GF-D8 (cell line): ENCODE measurements at places on chromosomes 5 and 9.
A peak's percentile ranks its signal among the peaks of the same experiment; 100 is the strongest.

DNA sequence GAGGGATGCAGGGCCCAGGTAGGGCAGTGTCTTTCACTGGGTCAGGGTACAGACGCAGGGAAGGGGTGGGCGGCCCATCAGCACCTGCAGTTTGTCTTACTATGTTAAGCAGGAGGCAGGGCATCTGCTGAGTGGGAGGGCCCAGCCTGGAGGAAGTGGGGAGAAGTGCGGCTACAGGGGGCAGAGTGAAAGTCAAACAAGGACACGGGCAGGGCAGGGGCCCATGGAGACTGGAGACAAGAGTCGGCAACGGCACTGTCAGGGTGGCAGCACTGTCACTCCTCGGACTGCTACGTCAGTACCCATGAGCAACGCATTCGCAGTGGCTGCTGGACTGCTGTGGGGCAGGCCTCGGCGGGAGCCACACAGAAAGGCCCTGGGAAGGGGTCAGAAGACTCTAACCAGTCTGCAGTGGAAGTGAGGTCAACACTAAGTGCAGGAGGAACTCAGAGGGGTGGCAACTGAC lies 19.7 kb downstream of the CAMSAP1 start:
- DNase-seq = peak; percentile 69

DNA sequence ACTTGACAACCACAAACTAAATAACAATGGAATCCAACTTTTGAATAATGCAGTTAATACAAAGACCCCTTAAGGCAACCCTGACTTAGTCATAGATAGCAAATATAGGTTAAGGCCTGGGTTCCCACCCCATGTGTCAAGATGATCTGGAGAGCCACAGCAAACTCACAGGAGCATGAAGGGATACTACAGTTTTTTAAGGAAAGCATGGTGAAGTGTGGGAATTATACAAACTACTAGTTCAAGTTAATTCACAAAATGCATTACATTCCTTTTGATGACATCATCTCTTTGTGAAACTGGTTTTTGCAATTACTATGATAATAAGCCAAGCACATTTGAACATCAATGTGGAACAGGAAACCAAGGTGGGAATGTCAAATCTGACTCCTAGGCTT lies 50.6 kb downstream of the LHFPL2 start:
- DNase-seq = no peak

DNA sequence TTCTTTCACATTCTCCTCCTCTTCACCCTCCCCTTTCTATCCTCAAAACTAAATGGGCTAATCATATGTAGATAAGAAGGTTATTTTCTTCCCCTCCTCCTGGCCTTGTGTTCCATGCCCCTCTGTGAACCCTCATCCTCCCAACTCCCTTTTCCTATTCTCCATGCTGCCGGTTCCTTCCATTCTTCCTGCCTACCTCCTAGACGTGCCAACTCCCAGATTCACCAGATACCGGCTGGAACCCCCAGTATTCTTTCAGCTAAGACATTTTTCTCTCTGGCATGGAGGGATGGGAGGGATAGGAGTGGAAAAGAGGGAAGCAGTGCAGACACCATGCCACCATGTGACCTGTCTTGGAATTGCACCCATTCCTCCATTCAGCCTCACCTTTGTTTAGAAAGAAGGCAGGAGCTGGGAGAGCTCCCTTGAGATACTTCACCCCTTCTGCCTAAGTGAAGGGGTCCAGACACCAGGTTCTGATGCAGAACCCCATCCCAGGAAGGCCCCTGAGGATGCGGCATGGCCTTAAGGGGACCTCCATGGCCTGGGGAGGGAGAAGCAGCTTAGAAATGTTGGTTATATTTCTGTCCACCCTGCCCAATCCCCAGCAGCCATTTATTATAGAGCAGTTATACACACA lies 4.8 kb downstream of the DNAJB5 start:
- DNase-seq = no peak

- DNase-seq = no peak
Measured at GRCh38 chr5:66002415-66002814, 76.0 kb downstream of the ERBIN start.

DNA sequence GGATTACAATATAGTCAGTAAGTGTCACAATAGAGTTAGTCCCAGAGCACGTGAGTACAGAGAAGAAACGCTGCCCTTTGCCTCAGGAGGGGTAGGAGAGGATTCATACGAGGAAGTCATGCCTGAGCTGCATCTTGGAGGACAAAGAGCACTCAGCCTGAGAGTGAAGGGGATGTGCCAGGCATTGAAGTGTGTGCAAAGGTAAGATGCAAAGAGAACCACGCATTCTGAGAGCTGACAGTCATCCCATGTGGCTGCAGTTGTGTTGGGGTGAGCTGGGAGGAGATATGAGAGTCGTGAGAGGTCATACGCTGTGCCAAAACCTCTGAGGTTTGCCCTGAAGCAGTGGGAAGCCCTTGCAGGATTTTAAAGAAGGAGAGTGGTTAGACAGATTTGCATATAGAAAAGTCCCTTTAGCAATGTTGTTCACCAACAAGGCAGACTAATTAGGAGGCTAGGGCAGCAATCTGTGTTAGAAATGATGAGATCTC lies 97.5 kb downstream of the PIP5K1B start:
- no peak for DNase-seq
